Mesenteric fat pad (tissue), 1 donor: ENCODE measurements at places on chromosomes 12 and 14.

GRCh38 chr14:71714225-71714624 lies 218.0 kb upstream of the RGS6 start:
- no peak for DNase-seq

DNA sequence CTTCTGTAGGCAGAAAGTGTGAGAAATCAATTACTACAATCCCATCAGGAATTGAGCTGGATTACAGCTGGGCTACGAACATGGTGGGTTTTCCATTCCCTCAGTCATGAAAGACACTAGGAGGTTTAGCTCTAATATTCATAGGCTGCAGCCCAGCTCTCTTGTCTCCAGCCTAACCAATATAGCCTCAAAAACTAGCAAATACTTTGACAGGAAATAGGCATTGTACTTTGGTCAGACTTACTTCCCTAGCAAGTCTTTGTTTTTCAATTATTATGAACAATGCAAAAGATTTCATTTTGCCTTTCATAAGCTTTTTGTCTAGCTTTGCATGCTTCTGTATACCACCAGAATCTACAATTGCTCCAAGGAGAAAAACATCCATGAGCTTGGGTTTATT lies 296.2 kb downstream of the GPHN start:
- DNase-seq = no peak

DNA sequence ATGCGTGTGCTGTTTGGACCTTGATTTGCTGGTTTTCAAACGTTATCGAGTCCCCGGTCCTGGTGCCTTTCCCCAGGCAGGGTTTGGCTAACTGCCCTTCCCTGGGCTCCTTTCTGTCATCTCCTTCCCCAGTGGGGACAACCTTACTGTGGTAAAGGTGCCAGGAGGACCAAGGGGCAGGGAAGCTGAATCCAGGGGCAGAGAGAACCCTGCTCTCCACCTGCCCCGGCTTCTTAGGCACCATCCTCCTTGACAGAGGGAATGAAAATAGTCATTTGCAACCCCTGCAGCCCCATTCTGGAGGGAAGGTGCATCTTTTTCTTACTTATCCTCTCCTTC lies 5.0 kb downstream of the CEBPE start:
- peak; percentile 68 for DNase-seq

- DNase-seq = no peak
Measured at GRCh38 chr14:68926236-68926635, 52.9 kb downstream of the ACTN1 start.

GRCh38 chr12:69881771-69882170 lies 56.7 kb downstream of the MYRFL start:
- no peak for DNase-seq

DNA sequence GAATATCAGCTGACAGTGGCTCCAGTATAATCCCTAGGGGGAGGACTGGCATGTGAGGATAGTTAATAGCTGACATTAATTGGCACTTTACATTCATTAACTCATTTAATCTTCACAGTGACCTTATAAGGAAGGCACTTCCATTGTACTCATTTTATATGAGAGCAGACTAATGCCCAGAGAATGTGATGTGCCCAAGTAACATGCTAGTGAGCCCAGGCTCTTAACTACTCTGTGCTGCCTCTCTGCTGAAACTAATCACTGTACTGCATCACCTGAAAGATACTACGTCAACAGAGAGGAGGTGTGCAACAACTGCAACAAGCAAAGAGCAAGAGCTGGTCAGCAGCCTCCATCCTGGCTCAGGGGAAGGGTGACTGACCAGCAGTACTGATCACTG lies 40.1 kb downstream of the GALNT4 start:
- no peak for DNase-seq

GRCh38 chr14:94728950-94729349 lies 41.0 kb downstream of the GSC start:
- DNase-seq = no peak

- no peak for DNase-seq
Measured at GRCh38 chr12:54272214-54272613, 7.7 kb downstream of the CBX5 start.
